ENCODE measurements at places on chromosomes 7 and 10.

- no peak for DNase-seq
Measured at GRCh38 chr10:27558612-27559020, 54.5 kb downstream of the RAB18 start.

- no peak for DNase-seq
Measured at GRCh38 chr10:48684792-48685623, at the start of gene WDFY4. TSS of gene WDFY4 (plus strand) at chr10:48684873. CDS start at chr10:48709733, 24,860 bp downstream.

GRCh38 chr7:158977981-158978380, 121.6 kb downstream of the DYNC2I1 start:
- DNase-seq: no peak

- DNase-seq: no peak
Measured at GRCh38 chr7:105854498-105854897, 21.9 kb downstream of the ATXN7L1 start.

GRCh38 chr7:141702047-141702567, at the start of gene DENND11:
TSS of gene DENND11 (minus strand) at chr7:141702166. CDS start at chr7:141702153, 13 bp downstream.
- no peak for DNase-seq

DNA sequence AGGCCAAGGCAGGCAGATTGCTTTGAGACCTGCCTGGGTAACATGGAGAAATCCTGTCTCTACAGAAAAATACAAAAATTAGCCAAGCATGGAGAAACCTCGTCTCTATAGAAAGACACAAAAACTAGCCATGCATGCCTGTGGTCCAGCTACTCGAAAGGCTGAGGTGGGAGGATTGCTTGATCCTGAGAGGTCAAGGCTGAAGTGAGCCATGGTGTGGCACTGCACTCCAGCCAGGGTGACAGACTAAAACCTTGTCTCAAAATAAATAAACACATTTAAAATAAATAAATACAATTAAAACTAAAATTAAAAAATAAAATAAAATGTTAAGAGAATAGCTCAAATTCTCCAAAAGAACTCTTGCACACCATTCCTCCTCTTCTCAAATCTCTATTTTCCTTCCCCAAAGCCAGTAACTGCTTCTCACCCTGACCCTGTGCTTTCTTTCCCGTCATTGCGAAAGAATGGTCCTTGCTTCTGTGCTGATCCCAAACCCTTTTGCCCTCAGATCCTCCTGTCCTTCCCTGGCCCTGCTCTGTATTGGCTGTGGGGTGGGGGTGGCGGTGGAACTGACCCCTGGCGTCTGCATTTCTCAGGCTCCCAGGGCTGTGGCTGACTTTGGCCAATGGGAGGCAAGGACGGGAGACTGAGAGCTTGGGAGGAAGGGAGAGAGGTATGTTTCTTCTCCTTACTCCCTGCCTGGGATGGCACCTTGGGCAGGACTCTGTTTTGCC, 12.4 kb downstream of the SRGN start:
- no peak for DNase-seq

DNA sequence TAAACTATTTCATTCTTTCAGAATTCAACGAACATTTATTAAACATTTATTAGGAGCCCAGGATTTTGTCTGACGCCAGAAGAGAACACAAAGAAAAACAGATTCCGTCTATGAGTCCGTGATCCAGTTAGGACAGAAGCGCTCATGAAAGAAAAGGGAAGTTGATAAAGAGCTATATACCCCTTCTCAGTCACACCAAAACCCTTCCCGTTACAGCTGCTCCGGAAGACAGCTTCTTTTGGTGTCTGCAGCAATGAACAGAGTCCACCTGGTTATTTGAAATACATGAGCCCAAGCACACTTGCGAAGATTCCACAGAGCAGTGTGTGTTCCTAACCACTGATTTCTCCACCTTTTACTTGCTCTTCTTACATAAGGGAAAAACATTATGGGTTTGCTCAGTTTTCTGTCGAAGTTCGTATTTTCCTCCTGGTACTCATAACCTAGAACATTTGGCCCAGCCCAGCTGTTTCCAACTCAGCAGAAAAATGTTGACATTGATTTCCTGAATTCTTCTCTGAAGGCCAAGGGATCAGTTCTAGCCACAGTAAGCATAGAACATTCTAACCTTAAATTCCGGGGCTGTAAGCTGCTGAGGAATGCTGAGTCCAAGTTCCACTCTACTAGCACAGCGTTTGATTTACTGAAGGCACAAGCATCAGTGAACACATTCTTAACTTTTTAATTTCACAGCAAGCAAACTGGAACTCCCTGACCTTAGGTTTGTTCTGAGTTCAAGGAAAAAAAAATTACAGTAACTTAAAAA, 206.5 kb downstream of the SORCS1 start:
- DNase-seq: no peak

Measured in keratinocyte (primary cell).